Naive thymus-derived CD4-positive, alpha-beta T cell (primary cell): ENCODE measurements at places on chromosomes 7 and 10.

DNA sequence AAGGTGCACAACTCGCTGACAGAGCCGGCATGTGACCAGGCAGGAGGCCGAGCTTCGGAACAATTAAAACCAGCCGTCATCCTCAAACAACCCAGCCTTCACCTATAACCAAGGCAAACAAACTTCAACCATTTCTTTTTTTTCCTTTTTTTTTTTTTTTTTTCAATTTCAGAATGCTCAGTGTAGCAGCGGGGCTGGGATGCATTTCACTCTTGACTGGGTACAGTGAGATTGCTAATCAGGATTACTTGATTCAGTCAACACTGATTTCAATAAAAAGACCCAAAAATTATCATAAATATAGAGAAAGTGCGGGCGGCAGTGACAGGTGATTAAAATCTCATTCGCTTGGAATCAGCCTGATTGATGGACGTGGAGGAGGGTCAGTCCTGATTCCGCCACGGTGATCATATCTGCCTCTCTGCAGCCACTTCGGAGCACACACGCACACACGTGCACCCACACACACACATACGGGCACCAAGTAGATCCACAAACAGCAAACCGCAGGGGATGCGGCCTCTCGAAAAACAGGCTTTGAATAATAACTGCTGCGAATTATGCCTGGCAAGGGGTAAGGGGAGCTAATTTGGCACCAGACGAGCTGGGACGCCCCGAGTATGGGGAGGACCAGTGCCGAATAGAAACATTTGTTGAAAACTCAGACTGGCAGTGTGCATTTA lies 31.2 kb downstream of the EBF3 start:
- no peak for DNase-seq

GRCh38 chr7:151372612-151373265 lies 31.1 kb downstream of the NUB1 start:
- DNase-seq, result no peak

GRCh38 chr10:75632805-75633462 lies 201.5 kb downstream of the LRMDA start:
- DNase-seq, result no peak

DNA sequence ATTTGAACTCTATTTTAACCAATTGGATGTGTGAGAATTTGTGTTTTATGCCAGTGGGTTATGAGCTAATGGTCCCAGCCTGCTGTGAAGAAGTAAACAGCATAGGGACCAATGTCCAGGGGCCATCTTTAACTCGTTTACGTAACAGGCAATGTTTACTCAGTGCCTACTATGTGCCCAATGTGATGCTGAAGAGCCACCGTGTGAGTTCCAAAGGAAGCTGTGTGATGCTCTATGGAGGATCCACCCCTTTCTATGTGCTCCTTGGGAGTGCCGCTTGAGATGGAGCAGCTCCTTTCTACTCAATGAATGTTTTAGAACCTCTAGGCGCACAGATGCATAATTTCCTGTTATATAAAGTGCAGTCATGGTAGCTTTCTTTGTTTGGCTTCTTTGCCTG lies 21.3 kb downstream of the DYNC1I1 start:
- DNase-seq, result no peak

DNA sequence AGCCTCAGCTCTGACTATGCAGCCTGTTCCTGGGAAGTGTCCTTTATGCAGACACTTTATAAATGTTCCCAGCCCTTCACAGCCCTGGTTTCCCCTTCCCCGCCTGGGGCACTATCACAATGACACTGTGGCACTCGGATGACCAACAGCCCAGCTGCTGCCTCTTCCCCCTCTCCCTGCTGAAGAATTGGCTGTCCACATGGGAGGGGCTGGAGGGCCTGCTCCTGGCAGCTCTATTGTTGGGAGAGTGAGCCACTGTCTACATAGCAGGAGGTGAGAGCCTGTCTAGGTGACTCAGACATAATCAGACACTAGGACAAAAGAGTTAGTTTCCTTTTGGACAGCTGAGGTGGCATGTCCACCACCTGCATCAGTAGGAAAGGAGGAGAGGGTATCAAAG lies 437.5 kb downstream of the PLXNA4 start:
- no peak for DNase-seq

- DNase-seq, result no peak
Measured at GRCh38 chr7:105825371-105825770, 51.0 kb downstream of the ATXN7L1 start.
